CMK (cell line): ENCODE measurements at places on chromosomes 16 and 17.

DNA sequence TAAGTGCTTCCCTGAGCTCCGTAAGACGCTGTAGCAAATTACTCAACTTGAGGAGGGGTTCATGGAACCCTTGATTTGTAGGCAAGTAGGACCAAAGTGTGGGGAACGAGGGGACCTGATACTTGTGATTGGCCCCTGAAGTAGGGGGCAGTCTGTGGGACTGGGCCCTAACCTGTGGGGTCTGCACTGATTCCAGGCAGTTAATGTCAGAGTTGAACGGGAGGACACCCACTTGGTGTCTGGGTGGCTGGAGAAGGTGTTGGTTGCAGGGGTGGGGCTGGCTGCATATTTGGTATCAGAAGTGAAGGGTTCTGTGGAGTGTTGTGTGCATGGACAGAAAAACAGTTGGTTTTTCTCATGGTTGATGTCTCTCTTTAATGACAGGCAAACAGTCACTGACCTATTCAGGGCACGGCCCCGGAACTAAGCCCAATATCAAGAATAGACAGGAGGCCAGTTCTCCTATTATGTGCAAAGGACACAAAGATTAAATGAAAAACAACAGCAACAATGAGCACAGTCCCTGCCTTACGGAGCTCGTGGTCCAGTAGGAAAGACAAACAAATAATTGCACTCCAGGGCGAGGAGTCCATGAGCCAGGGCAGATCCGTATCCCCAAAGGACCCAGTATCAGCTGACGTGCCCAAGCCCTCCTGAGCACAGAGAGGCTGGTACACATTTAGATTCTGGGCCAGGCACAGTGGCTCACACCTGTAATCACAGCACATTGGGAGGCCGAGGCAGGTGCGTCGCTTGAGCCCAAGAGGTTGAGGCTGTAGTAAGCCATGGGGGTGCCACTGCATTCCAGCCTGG lies 19.2 kb downstream of the MXRA7 start:
- no peak for DNase-seq

GRCh38 chr17:31413874-31414549 lies 22.5 kb downstream of the RAB11FIP4 start:
- no peak for DNase-seq

- DNase-seq = no peak
Measured at GRCh38 chr17:1110862-1111598, 68.8 kb downstream of the ABR start.

- no peak for DNase-seq
Measured at GRCh38 chr16:81623365-81624102, 155.6 kb upstream of the PLCG2 start.

DNA sequence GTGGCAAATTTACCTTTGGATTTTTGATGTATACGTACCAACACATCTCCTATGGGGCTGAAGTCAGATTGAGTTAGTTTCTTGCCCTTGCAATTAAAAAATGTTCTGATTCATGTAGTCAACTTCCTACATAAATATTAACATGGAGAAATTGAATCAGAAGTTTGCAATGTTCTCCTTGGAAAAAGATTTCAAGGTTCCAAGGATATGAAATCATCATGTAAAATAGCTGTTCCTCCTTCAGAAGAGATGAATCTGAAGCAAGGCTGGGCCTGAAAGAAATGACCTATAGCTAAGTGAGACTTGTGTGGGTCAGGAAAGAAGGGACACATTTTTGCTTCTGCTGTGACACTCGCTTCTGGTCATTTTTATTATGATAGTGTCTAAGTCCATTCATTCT lies 131.7 kb downstream of the RGS9 start:
- no peak for DNase-seq

DNA sequence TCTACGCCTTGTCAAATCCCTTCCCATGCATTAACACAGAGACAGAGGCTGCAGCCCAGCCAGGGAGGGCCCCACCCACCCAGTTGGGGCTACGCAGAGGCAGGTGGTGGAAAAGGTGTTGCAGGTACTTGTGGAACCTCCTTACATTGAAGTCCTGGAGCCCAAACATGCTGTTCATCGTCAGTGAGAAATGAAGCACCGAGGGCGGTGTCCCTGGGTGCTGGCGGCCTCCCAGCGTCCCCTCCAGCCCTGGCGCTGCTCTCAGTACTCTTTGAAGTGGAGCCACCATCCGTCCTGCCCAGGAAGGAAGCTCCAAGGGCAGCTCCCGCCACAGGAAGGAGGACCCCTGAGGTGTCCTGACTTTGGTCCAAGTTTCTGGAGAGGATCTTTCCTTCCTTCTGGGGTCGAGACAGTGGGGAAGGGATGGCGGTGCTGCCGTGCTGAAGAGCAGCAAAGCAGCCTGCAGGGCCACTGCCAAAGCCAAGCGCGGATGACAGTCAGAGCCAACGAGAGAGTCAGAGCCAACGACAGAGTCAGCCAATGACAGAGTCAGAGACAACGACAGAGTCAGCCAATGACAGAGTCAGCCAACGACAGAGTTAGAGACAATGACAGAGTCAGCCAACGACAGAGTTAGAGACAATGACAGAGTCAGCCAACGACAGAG lies 23.4 kb downstream of the LMF1 start:
- DNase-seq = no peak

DNA sequence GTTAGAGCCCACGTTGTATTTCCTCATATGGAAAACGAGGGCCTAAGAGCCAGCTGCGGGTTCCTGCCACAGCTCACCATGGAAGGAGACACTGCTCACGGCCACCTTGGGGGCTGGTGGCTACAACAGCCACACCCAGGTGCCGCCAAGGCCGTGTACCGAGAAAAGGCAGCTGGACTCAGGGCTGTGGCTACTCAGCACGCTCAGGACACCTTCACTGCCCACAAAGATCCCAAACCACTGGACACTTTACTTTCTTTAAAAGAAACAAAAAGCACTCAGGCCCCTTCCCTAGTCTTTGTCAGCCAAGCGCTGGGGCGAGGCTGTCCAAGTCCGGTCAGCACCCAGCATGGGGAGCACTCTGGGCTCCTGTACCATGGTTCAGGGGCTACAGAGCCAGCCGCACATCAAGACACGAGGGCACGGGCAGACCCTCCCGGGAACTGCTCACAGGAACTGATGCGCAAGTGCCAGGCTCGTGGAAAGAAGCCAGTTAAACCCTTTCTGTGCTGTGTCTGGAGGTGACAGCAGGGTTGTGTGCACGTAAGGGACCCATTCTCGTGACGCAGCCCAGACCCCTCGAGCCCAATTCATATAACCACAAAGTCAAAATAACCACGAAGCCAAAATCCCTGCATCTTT lies 18.5 kb downstream of the SLC16A3 start:
- DNase-seq = no peak

DNA sequence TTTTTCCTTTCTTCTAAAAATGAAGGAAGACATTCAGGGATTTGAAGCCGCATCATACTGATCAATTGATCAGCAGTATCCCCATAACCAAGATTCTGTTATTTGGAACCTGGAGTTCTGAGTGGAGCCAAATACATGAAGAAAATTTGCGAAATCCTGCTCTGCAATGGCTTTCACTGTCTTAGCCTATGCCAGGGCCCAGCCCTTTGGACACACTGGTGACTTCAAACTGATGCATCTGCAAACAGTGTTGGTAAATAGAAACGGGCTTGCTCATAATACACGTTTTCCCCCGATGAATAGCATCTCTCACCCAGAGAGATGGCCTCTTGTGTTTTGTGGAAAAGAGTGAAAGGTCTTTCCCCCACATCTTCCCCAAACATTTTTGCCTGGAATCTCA lies 87.6 kb upstream of the TOX3 start:
- DNase-seq = no peak

GRCh38 chr16:3734758-3735221 lies 17.5 kb upstream of the TRAP1 start:
- no peak for DNase-seq

- no peak for DNase-seq
Measured at GRCh38 chr16:48537909-48538745, 71.9 kb downstream of the N4BP1 start.

GRCh38 chr16:1074379-1074649 lies 1.8 kb downstream of the SSTR5 start:
- no peak for DNase-seq

GRCh38 chr16:969508-970385 lies 1.0 kb downstream of the LMF1 start:
- no peak for DNase-seq

DNA sequence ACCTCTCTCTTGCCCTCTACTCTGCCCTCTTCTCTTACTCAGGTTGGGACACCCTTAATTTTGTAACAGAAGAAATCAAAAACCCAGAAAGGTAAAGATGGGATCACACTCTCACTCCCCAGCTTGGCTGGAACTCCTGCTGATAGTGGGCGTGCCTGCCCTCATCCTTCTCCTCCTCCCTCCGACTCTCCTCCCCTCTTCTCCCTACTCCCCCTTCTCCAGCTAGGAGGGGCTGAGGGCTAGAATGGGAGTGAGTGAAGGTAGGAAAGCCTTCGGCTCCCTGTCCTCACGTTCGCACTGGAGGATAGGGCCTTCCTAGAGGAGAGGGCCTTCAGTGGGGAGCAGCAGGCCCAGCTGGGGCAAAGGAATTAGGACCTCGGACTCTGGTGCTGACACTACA lies 20.3 kb downstream of the SLC7A6OS start:
- DNase-seq = no peak

GRCh38 chr17:2398182-2398581 lies 2.7 kb downstream of the MNT start:
- no peak for DNase-seq

- peak; percentile 22 for DNase-seq
Measured at GRCh38 chr16:58628845-58629732, 537 bp downstream of the CNOT1 start.

GRCh38 chr17:58535431-58535830 lies 21.0 kb upstream of the MTMR4 start:
- no peak for DNase-seq

DNA sequence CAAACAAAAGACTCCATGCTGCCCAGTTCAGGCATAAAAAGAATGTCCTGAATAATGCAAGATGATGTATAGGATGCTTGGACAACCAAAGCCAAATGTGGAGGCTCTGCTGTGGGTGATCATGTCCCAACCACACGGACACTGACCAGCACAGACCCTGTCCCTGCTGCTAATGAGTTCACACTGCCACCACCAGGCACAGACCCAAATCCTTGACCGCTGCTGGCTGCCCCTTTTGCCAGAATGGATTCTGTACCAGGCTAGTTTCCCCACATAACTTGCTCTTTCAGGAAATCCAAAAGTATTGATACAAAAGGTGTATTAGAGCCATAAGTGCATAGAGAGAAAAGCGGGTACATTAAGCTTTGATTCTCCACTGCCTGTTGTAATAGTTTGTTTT lies 60.9 kb downstream of the XYLT1 start:
- DNase-seq = no peak

DNA sequence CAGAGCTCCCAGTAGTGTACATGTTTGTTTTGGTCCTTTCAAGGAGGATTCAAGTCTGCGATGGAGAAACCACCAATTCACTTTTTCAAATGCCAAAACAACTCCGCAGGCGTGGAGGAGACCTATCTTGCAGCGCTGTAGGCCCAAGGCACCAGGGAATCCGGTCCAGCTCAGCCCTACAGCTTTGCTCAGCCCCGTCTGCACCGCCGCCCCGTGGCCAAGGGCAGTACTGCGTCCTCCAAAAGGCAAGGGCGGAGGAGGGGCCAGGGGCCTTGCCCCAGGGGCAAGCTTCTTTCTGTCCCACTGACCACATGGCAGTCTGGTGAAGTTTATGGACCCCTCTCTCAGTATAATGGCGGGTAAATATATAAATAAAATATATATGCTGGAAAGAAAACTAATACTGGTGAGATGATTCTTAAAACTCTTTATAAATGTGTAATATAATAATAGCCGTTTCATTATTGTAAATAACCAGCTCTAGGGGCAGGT lies 709 bp upstream of the CD300LG start:
- DNase-seq = peak; percentile 42

GRCh38 chr17:19331134-19331533 lies 31.4 kb downstream of the B9D1 start:
- DNase-seq = no peak

DNA sequence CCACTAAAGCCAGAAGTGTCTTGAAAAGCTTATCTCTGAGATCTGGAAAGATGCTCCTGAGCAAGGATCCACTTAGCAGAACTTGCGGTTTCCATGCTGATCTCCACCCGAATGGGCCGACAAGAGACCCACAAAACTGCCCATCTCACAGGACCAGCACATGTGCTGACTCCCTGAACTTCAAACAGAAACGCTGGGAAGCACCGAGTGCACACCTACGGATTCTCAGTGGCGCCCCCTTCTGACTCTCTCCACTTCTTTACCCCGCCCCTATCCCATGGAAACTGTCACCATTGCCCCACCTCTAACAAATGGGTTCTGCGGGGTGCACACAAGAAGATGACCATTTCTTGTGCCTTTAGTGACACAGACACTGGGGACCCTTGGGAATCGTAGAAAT lies 21.4 kb downstream of the CDRT4 start:
- DNase-seq = peak; percentile 35

DNA sequence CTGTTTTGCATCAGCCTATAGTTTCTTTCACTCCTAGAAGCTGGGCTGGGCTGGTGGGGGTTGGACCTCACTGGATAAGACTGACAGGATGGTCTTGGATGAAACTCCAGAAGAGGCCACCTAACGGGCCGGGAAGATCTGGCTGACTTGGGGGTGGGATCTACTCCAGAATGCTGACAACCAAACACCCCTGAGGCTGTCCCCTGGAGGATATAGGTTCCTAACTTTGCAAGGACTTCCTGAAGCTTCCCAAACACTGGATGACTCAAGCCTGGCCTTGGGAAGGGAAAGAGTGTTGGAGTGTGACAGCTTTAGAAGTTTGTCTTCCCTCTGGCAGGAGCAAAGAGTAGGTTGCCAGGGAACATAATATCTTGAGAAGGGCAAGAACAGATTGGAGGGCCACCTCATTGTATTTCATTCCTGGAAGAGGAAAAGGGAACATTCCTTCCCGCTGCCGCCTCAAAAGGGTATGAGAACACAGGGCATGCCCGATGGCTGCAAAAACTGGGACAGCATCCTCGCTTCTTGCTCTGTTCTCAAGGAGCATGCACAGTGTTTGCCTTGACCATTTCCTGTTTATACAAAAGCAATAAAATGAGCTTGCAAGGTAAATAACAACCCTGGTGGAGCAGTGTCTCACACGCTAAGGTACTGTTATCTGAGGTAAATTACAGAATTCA lies 6.8 kb upstream of the CYB5B start:
- DNase-seq = no peak
